T-cell (primary cell): ENCODE measurements at places on chromosomes 3 and 15.

DNA sequence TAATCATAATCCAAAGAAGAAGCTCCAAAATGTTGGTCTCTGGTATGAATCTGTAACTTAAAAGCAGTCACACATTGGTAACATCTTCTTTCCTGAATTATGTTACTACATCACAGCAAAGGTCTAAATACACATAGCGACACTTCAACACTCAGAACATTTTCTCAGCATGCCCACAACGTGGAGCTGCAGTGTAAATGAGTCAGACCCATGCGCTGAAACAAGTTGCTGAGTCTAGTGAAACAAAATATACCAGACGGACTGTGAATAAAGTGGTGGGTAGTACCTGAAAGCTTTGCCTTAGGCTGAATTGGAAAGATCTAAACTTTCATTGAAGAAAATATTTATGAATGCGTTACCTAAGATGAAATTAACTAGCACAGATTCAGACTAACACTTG is 33.2 kb upstream of the GOLGA8B start:
- no peak for DNase-seq

- no peak for DNase-seq
These were observed 292.2 kb downstream of the NR2F2 start for GRCh38 chr15:96622714-96623113.

- no peak for DNase-seq
These were observed 6.9 kb upstream of the RFTN1 start for GRCh38 chr3:16520241-16520969.

GRCh38 chr15:91854639-91854990 is 1.1 kb downstream of the SLCO3A1 start:
- DNase-seq = peak; percentile 37

- DNase-seq = no peak
These were observed 55.1 kb downstream of the MBNL1 start for GRCh38 chr3:152323834-152324233.

DNA sequence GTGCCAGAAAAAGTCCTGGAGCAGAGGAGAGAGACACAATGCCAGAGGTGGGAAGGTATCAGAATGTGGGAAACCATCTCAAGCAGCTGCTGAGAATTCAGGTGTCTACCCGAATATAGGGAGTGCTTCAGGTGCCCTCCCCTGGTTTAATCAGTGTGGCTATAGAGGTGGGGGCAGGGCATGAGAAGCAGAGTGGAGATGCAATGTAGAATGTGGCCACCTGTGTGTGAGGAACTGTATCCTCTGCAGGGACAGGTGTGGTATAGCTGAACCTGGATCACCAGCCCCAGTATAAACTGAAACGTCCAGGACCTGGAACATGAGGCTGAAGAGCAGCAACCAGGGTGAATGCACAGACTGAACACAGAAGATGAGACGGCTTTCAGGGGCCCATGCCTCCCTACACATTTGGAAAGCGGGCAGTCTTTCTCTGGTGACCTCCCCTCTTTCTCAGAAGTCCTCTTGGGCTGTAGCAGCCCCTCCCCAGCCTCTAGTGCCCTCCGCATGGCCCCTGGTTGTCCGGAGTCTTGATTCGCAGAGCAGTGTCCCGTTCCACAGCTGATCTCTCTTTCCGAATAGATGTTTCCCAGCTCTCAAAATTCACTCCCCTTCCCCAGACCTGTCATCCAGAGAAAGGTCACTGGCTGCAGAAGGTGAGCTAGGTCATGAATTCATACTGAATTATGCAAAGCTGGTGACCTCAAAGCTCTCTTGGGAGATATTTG is 103.1 kb downstream of the ABHD5 start:
- no peak for DNase-seq

GRCh38 chr3:46905661-46906451 is 28.3 kb downstream of the PTH1R start:
- DNase-seq = no peak

DNA sequence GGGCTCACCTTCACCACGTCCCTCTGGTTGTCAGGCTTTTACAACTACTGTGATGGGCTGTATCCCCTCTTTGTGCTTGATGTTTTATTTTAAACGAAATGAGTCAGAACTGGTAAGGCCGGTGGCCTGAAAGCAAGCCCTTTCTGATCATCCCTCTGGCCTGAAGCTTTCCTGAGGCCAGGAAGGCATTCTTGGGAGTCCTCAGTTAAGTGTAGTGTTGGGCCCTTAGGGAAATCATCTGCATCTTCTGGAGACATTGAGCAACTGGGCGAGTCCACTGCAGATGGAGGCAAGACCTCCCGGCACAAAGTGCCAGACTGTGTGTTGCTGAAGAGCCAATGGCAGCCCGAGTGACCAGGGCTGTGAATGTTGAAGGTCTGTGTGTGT is 33.0 kb upstream of the AMOTL2 start:
- no peak for DNase-seq

DNA sequence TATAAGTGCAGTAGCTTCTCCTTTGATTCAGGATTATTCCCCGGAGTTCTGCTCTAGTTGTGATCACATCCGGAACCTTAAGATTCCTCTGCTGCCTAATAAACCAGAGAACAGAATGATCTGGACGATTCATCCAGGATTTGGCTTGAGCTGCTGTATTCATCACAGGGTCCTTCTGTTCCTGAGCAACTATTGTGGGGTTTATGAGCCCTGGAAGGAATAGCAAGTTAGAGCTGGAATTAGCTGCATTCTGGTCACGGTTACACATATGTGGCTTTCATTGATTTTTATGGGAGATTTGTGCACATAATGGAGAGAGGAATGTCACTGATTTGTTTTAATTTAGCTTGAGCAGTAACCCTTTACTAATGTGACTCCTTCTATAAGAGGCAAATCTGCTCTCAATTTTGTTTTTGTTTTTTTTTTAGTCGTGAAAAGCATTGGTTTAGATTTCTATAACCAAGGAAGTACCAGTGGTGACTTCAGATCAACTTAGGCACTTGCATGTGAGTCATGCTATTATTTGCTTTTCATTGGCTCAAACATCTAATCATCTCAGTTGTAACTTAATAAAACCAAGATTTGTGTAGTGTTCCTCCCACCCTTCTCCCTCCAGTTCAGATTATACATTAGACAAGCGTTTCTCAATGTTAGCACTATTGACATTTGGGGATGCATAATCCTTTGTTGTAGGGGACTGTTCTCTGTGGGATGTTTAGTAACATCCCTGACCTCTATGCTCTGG is 148.5 kb downstream of the OTOL1 start:
- no peak for DNase-seq
